ENCODE measurements at places on chromosomes 2 and 18. TPM values are rescaled to one million over a fixed set of nuclear protein-coding genes. Genes with fewer than 3 reads are reported as not detected.
A peak's percentile ranks its signal among the peaks of the same experiment; 100 is the strongest.

GRCh38 chr2:178804791-178805190 lies 2.4 kb downstream of the TTN start:
- no peak for DNase-seq

DNA sequence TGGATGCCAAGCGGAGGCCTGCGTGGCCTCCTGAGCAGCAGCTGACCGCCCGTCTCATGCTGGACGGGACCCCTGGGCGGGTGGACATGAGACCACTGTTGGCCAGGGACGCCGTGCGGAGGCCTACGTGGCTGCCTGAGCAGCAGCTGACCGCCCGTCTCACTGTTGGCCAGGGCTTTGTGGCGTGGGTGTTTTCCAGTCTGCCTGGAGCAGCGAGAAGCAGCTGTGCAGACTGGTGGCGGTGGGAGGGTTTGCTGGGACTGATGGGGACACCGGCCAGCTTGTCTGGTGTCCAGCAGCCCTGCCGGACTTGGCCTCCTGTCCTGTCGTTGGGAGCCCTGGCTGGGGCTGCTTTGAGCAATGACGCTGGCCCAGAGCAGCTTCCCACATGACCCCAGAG lies 5.8 kb upstream of the D2HGDH start:
- DNase-seq = peak; percentile 84

DNA sequence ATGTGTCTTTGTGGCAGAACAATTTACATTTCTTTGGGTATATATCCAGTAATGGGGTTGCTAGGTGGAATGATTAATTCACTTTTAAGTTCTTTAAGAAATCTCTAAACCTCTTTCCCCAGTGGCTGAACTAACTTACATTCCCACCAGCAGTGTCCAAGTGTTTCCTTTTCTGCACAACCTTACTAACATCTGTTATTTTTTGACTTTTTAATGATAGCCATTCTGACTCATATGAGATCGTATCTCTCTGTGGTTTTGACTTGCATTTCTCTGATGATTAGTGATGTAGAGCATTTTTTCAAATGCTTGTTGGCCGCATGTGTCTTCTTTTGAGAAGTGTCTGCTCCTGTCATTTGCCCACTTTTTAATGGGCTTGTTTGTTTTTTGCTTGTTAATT lies 43.1 kb upstream of the PTH2R start:
- DNase-seq = no peak

DNA sequence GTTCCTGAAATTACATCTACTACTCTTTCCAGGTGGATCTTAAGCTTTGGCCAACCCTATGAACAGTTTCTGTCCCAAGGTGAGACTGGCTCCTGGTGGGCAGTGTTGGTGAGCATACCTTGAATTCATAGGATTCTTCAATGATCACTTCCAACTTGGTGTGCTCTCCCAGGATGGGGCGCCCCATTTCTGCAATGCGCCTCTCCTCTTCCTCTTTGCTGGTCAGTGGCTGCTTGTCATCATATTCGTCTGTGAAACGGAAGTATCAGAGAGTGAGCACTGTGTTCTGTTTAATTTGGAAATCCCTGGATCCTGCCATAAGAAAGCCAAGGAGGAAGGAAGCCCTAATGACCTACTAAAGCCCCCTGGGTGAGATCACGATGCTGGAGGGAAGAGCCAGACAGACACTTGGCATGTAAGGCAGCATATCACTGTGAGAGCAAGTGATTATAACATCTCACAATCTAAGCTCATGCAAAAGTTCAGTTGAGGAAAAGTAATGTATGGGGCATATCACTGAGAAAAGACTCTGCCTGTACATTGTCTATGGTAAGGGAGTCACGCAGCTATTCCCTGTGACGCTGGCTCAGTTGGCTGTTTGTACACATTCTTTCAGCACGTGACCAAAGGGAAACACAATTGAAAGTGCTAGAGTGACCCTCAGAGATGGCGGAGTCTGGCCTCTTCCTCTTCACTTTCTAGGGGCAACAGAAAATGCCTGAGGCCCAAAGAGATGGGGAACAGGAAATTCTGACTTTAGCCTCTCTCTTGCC lies 287.0 kb downstream of the SLC8A1 start:
- peak; percentile 37 for DNase-seq

- DNase-seq = no peak
Measured at GRCh38 chr2:149488706-149489440, 98.7 kb downstream of the MMADHC start.

DNA sequence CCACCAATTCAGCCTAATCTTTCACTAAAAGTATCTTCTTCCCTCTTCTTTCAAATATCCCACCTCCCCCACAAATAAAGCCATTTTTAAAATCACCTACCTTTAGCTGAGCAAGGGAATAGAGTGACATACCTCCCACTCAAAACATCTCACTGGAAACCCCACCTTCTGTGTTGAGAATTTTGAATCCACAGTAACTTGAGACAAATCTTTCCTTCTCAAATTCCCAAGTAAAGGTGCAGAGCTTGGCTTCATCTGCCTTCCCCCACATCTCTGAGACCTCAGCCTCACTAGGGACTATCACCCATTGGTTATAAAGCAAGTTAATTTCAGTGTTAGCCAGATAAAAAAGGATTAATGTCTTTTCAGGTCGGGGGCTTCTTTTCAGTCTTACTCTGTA lies 180.4 kb downstream of the INO80D start:
- DNase-seq = no peak

Gene SERPINB7
- total RNA-seq = not detected

Gene DUSP2
- 1.4 TPM for total RNA-seq

Measured in heart left ventricle (tissue), 16 donors.